Activated CD8-positive, alpha-beta memory T cell treated with anti-CD3 and anti-CD28 coated beads, Interleukin-2, amount 50 U/mL, for 4 hours (primary cell): ENCODE measurements at places on chromosomes 7 and 10.
A peak's percentile ranks its signal among the peaks of the same experiment; 100 is the strongest.

DNA sequence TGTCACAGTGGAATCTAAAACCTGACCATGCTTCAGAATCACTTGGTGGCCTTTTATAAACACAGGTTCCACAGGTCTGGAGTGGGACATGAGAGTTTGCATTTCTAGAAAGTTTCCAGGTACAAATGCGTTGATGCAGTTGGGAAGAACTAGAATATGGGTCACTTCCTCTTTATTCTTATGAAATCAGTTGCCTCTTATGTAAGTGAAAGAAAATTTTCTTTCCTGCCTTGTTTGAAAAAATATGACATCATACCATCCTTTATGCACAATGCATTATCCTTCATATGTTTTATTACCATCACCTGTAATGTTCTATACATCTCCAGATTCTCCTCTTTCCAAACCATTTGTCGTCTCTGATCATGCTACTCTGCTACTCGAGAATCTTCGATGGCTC lies 44.0 kb downstream of the PLXNA4 start:
- no peak for DNase-seq

DNA sequence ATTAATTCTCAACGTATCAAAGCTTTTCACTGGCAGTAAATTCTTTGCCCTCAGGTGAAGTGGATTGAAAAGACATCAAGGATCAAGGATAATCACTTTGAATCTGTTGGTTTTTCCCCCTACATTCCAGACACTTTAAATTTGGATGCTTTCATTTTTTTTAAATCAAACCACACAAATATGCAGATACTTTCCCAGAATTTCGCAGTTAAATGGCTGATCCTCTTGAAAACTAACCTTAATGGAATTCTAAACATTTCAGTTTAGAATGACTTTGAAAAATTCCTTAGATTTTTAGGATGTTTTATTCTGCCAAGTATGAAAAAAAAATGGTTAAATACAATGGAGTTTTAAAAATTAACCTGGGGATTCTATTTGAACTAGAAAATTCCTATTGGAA lies 325.9 kb downstream of the GFRA1 start:
- no peak for DNase-seq

GRCh38 chr10:86668297-86669165 lies at the start of gene LDB3:
Gene LDB3 (plus strand): TSS chr10:86668511. CDS start chr10:86668692, 181 bp downstream.
- DNase-seq, result no peak

- DNase-seq, result no peak
Measured at GRCh38 chr7:8627325-8627724, 193.9 kb downstream of the NXPH1 start.

GRCh38 chr10:60144099-60144498 lies 237.7 kb upstream of the CCDC6 start:
- DNase-seq, result no peak

- no peak for DNase-seq
Measured at GRCh38 chr7:144527051-144527471, 123.6 kb upstream of the NOBOX start.

DNA sequence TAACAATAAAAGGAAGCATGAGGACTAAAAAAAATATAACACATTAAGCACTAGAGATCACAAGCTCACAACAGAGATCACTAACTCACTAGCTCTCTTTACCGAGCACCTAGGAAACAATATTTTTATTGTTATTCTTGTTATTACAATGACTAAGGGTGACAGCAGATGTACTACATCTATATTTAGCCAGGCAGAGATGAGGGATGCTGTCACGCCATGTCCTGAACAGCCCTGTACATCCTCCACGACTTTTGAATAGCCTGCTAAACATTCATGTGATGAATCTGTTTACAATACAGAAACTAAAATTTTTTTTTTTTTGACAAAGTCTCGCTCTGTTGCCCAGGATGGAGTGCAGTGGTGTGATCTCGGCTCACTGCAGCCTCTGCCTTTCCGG lies 22.7 kb downstream of the FAM133B start:
- DNase-seq, result no peak

DNA sequence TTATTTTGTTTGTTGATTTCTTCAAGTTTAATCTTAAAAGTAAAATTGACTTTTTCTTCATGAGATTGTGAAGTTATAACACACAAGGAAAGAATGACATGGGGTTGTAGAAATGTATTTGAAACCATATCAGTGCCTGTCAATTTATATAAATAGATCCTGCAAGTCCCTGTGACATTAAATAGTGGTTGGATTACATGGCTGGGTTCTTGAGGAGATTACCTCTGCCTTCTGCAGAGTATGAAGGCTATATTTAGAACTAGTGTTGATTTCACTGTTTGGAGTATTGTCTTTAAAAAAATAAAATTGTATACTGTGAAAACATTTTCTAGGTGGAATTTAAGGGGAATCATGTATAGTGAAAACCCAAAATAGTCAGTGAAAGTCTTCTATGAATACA lies 385.8 kb upstream of the SMIM30 start:
- DNase-seq, result no peak

GRCh38 chr10:13115832-13116803 lies 16.2 kb downstream of the OPTN start:
- no peak for DNase-seq

DNA sequence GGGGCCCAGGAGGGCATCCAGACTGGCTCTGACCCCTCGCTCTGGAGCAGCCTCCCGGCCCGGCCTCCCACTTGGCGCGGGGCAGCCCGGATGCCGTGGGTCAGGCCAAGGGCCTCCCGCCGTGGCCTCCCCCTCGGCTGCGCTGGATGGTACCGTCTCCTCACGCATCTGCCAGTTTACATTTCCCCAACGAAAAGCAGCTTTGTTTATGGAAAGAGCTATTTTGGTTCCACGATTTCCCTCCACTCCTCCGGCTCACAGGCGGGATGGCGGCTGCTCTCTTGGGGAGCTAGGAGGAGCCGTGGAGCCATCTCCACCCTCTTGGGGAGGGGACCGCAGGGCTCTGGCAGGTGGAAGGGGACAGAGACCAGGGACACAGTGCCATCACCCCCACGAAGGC lies 93.2 kb upstream of the MYL10 start:
- DNase-seq, result no peak

DNA sequence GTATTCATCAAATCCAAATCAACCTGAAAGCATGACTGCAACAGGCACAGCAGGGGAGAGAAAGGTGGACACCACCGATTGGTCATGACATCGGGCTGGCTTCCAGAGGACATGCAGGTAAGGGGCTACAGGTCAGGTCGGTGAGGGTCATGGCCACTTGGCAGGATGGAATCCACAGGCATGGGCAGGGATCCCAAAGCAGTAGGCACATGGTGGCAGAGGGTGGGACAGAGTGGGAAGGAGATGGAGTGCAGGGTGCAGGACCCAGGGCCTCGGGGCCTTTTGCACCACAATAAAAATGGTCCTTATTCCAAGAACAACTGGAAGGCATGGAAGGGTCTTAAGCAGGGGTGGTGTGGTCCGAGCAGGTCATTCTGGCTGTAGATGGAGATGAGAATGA lies 33.0 kb downstream of the C10orf90 start:
- DNase-seq, result no peak

DNA sequence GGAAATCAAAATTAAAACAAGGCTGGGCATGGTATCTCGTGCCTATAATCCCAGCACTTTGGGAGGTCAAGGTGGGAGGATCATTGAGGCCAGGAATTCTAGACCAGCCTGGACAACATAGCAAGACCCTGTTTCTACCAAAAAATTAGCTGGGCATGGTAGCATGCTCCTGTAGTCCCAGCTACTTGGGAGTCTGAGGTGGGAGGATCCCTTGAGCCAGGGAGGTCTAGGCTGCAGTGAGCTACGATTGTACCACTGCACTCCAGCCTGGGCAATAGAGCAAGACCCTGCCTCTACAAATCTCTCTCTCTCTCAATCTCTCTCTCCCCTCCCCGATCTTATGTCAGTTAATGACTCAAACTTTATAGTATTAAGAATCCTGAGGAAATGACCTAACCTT lies 3.8 kb downstream of the KPNA7 start:
- DNase-seq, result no peak

GRCh38 chr10:91700788-91701444 lies 68.0 kb upstream of the PPP1R3C start:
- DNase-seq, result no peak

DNA sequence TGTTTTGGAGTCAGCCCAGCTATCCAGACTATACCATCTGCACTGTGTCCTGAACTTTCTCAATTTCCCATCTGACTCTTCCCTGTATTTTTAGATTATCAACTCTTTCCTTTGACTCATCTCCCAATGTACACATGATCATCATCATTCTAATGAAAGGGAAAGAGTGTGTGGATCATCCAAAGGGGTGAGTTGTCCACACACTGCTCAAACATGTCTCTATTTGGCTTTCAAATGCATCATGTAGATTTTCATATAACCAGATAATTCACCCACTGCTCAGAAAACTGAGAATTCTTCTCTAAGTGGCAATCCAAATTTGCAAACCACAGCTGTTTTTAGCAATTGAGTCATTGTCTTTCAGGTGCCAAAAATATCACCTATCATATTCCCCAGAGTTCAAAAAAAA lies 190.2 kb upstream of the HPS1 start:
- no peak for DNase-seq

DNA sequence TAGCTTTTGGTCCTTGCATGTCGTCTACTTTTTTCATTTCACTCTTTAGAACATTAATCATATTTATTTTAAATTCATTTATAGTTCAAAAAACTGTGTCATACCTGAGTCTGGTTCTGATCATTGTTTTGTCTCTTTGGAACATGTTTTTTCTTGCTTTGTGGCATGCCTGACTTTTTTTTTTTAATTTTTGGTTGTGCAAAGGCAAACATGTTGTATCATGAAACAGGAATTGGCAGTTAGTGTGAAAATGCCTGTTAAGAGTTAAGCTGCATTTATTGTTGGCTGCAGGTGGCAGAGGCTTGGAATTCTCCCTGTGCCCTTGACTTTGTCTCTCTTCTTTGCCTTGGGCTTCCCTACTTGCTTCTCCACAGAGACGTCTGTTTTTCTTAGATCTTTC lies 525.0 kb upstream of the ADARB2 start:
- no peak for DNase-seq

DNA sequence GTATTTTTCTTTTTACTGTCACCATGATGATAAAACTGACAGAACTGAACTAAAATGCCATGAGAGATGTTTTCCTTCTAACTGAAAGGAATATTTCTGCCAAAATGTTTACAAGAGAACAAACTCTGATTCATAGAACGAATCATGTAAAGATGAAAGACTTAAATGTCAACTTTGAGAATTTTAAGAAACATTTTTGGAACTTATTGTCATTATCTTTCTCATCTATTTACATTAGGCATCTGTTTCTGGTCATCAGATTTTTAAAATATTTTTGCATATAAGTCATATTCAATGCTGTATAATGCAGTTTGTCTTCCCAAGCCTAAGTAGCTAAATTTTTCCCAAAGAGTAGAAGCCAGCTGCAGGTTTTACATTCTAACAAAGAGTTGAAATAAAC lies 358.5 kb downstream of the TFEC start:
- no peak for DNase-seq

DNA sequence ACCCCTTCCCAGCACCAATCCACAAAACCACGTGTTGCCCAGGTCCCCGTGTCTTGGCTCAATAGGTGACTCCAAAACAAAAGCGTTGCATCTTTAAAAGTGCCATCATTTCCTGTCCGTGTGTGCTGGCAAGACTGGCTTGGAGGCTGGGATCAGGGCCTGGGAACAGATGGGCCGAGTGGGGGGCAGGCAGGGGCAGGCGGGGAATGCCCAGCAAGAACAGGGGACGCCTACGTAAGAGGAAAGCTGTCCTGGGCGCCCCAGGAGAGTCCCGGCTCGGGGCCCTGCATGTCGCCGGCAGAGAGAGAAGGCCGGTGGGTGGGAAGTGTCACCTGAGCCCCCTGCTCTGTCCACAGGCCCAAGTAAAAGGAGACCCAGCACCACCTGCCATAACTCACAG lies 86.5 kb downstream of the PAXIP1 start:
- DNase-seq, result no peak

GRCh38 chr10:63504145-63504881 lies 16.9 kb upstream of the REEP3 start:
- no peak for DNase-seq

- DNase-seq, result no peak
Measured at GRCh38 chr10:44574596-44575480, 189.9 kb upstream of the CXCL12 start.

- no peak for DNase-seq
Measured at GRCh38 chr10:1137499-1138163, 81.4 kb downstream of the WDR37 start.

- DNase-seq, result no peak
Measured at GRCh38 chr10:132464256-132465192, 67.5 kb downstream of the PWWP2B start.

DNA sequence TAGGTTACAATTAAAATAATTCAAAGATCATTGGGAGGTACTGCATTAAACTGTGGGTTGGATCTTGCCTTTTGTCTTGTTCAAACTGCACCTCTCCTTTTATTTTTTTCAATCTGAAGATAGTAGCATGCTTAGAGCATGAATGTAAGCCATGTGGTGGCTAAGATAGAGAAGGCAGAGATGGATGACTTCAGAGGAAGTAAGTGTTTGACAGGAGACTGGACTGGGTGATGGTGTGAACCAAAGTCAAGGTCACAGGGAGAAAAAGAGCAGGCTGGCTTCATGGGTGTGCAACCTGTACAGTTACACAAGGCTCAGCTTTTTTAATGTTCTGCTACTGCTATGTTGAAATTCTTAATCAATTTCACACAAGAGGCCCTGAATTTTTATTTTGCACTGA lies 85.6 kb downstream of the ZEB1 start:
- no peak for DNase-seq

GRCh38 chr10:132142396-132143161 lies 44.2 kb upstream of the DPYSL4 start:
- DNase-seq, result peak; percentile 43

GRCh38 chr10:3668966-3669330 lies 116.1 kb downstream of the KLF6 start:
- DNase-seq, result no peak

GRCh38 chr10:26372513-26373354 lies 65.4 kb upstream of the APBB1IP start:
- DNase-seq, result no peak

GRCh38 chr10:126964190-126964589 lies 59.0 kb downstream of the DOCK1 start:
- DNase-seq, result no peak

- no peak for DNase-seq
Measured at GRCh38 chr10:7102557-7103349, 308.1 kb downstream of the SFMBT2 start.

DNA sequence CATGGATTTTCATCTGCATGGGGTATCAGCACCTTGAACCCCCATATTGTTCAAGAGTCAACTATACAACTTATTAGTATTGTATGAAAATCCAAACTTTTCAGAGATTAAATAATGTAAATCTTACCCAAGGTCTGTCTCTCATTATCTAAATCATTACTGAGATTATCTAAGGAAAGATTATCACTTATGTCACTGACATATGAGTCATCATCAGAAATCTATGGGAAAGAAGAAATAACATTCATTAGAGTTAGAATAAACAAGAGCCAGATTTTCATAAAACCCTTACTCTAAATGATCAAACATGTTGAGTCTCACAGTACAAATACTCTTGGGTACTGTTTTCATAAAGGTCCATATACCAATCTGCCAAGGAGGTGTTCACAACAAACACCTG lies 83.3 kb upstream of the GSDME start:
- DNase-seq, result no peak
